Sigmoid colon (tissue), 7 donors: ENCODE measurements at places on chromosomes 1 and 21.

- DNase-seq, result peak; percentile 91
Measured at GRCh38 chr1:40036574-40036973, 4.0 kb upstream of the CAP1 start.

GRCh38 chr1:112772781-112773180 lies 57.6 kb upstream of the PPM1J start:
- DNase-seq, result no peak

- DNase-seq, result no peak
Measured at GRCh38 chr1:171744986-171745385, 3.1 kb upstream of the VAMP4 start.

GRCh38 chr1:244850099-244850852 lies 14.1 kb downstream of the HNRNPU start:
- DNase-seq, result no peak

GRCh38 chr1:234840843-234841242 lies 230.9 kb upstream of the IRF2BP2 start:
- no peak for DNase-seq

GRCh38 chr1:63701187-63701586 lies 72.6 kb upstream of the ROR1 start:
- DNase-seq, result peak; percentile 37

DNA sequence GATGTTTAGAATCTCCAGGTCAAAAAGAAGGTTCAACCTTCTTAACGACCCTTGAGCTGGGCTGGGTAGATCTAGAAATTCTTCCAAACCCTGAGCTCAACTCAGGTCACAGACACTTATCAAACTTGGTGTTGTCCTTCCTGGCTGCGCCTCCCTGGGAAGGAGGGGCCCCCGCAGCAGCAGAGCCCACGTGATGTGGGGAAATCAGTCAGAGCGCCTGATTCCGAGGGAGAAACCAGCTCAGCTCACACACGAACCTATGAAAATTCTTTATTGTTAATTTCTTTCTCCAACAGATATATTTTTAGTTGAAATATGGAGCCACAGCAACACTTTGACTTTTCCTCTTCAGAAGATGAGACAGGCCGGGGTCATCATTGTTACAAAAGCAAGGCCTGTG lies 24.3 kb upstream of the CLSTN1 start:
- DNase-seq, result no peak

DNA sequence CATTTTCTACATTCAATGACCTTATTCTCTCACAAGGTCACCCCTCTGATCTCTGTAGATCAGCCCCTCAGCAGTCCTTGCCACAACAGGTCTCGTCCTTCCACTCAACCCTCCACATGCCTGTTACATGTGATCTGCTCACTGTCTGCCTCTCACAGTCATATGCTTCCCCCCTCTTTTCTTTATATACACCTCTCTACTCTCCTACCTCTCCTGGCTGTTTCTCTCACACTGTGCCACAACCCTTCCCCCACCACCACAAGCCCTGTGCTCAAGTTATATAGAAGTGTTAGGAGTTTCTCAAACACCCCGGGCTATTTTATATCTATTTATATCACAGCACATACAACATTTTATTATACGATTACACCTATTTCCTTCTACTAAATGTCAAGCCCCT lies 12.6 kb downstream of the B3GALNT2 start:
- no peak for DNase-seq

- no peak for DNase-seq
Measured at GRCh38 chr1:5915587-5916571, 76.3 kb downstream of the NPHP4 start.

DNA sequence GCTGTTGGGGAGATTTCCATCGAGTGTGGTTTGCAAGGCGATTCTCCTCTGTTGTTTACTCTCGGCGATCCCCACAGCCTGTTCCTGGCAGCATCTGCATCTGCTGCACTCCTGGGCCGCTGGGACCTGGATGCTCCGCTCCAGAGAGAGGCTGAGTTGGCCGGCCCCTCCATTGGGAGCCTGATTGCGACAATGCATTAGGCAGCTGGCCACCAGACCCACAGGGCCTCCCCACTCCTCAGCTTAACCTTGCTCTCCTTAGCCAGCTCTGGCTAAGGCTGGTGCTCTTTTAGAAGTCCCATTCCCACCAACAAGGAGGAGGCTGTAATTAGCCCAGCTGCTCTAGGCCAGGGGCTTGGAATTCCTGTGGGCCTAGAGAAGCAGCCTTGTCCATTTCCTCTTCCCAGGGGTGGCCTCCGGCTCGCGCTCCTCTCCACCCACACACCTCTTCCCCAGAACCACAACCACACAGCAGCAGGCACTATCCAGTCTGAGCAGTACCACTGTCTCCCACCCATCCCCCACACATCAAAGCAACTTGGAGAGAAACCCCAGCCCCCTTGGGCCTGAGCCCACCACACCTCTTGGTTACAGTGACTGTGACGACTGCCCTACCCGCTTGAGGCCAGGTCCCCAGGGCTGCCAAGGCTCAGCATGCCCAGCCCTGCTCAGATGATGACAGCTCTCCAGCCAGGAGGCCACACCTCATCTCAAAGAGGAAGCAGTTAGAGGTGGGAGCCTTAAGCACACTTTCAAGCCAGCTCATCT lies 193.8 kb upstream of the EDN2 start:
- DNase-seq, result peak; percentile 87

DNA sequence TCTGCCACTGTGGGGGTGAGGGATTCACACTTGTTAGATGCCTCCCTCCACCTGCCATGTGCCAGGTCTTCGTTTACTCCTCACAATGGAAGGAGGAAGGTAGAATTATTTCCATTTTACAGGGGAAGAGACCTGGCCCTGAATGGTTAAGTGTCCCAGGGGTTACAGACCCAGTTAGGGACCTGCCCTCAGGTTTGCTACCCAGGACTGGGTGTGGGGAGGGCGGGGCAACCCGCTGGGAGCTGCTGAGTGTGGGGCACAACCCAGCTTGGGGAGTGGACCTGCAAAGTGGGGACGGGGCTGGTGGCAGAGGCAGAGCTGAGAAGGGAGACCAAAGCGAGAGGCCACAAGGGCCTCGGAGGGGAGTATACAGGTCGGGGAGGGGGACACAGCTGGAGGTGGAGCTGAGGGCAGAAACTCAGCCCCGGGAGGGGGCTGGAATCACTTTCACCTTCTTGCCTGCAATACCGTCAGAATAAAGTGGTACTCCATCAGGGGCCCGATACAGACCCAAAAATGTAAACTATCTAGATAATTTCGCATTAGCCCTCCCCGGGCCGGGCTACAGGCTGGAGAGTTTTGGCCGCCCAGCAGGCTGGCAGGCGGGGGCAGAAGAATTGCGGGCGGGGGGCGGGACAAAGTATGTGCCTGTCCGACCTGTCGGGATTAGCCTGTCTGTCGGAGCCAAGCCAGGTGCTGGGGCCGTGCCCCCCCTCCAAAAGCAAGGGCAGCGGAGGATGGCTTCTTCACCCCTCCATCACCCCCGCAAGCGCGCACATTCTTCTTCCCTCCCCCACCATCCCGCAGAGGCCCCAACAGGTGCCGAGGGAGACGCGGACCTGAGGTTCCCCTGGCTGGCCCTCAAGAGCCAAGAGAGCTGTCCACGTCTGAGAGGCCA lies 1.4 kb downstream of the RSPO1 start:
- no peak for DNase-seq

GRCh38 chr1:4006676-4007374 lies 106.8 kb upstream of the C1orf174 start:
- no peak for DNase-seq

DNA sequence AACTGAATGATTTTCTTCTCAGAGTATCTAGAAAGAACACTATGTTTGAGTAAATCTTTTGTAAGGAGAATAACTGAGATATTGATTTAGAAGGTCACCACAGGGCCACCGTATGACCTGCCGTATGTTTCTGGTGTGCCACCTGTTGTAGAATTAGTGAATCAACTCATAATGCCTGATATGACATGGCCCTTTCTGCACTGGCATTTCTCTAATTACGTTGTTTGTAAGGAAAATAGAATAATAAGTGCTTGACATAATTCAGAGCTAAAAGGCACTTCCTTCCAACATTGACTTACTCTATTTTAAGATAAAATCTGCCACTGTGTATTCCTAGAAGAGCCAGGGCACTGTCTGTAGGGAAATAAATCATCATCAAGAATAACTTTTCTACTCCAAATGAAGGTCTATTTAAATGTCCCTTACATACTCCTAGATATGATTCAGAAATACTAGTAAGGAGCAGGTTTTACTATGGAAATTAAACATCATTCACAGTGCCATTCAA lies 101.7 kb downstream of the PHTF1 start:
- no peak for DNase-seq

DNA sequence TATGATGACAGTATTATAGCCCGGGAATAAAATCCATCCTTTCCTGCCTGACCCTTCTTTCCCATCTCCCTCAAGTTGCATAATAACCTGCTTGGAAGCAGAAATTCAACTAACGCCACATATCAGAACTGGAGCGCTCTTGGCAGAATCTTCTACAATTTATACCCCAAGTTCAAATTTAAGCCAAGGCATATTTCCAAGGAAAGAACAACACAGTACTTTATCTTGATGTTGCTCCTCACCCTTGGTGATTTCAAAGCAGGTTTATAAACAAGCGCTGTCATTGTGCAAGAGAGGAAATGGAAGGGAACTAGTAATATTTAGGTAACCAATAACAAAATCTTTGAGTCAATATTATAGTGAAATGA lies 38.0 kb upstream of the PTGFRN start:
- no peak for DNase-seq
